ENCODE measurements at places on chromosomes 13 and 19. TPM values are rescaled to one million over a fixed set of nuclear protein-coding genes. Genes with fewer than 3 reads are reported as not detected.

- no peak for DNase-seq
These were observed 12.0 kb upstream of the USP12 start for GRCh38 chr13:27183561-27184147.

GRCh38 chr19:47240996-47241918 lies 10.3 kb upstream of the BBC3 start:
- peak; percentile 89 for DNase-seq

- DNase-seq = no peak
These were observed 16.5 kb downstream of the LRCH1 start for GRCh38 chr13:46569456-46569855.

- no peak for DNase-seq
These were observed 5.7 kb downstream of the POU2F2 start for GRCh38 chr19:42126574-42126973.

Gene CYP2A6
- total RNA-seq = not detected

Gene ZNF708
- 22.5 TPM for total RNA-seq

Gene CYP4F2
- total RNA-seq = not detected

Gene SIGLEC9
- total RNA-seq = 0.20 TPM

Gene LSM7
- 105 TPM for total RNA-seq

Gene ZNF69
- total RNA-seq = 4.5 TPM

Data from activated CD4-positive, alpha-beta T cell treated with anti-CD3 and anti-CD28 coated beads, Interleukin-2, amount 10 ng/mL, durations not matched to agents 7 days and 5 days (primary cell).